ENCODE measurements at places on chromosomes 13 and 19.
A peak's percentile ranks its signal among the peaks of the same experiment; 100 is the strongest.

- DNase-seq = no peak
Observed at GRCh38 chr19:52603558-52604207, 33.6 kb downstream of the ZNF701 start.

DNA sequence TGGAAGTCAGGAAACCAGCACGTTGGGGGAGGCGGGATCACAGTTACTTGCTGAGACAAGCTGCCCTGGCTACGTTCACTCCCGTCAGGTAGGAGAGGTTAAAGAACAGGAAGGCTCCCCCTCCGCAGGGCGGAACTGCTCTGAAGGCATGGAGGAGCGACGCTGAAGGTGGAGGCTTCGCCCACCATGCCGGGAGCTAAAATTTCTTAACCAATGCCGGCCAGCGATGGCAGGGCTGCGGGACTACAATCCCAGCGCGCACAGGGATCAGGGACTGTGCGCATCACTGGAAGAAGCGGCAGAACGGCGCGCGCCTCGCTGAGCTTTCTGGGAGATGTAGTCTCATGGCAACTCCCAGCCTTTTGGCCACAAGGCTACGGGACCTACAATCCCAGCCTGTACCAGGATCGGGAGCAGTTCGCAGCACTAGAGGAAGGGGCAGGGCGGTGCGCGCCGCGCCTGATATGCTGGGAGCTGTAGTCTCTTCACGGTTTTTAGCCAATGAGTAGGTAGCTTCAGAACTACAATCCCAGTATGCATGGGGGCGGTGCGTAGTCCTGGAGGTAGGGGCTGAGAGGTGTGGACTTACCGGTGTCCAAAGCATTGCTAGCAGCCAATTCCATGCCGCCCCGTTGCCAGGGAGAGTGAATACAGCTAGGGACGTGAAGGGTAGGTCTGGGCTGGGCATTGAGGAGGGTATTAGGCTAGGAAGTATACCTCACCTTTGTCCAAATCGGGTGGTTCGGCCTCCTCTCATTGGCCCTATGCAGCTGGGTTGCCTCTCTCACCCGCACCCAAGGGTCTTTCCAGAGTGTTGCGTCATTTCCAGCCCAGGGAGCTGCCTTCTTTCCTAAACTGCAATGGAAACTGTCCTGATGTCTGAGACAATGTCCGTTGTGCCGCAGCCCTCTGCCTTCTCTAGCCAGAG, 12.8 kb upstream of the ZNF682 start:
- DNase-seq = peak; percentile 87

DNA sequence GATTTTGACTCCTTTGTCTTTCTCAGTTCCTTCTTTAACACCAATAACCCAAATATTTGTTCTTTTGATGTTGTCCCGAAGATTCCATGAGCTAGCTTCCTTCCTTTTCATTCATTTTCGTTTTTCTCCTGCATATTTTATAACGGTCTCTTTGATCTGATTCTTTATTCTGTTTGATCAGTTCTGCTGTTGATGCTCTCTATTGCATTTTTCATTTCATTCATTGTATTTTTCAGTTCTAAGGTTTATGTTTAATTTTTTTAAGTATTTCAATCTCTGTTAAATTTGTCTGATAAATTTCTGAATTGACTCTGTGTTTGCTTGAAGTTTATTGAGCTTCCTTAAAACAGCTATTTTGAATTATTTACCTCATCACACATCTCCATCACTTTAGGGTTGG, 68.4 kb upstream of the LRCH1 start:
- DNase-seq = no peak

DNA sequence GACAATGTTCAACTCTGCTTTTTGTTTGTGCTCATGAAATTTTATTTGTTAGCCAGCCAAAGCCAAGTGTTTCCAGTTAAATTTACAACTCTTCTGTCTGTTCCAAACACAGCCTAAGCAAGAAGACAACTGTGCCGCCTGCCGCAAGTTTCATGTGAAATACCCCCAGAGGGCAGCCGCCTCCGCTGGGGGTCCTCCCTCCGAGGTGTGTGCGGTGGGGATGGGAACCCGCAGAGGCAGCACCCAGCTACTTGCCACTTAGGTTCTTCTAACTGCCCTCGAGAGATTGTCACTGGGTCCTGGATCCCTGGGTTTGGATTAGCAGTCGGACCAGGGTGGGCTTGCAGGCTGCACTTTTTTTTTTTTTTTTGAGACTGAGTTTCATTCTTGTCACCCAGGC, 28.5 kb downstream of the ATP11A start:
- DNase-seq = no peak

- no peak for DNase-seq
Observed at GRCh38 chr13:104872153-104872552, 1663.3 kb downstream of the EFNB2 start.

- DNase-seq = peak; percentile 55
Observed at GRCh38 chr19:51417107-51417809, at the start of gene SIGLEC10. SIGLEC10 (minus strand) TSS chr19:51417642; CDS start chr19:51417581, 61 bp downstream.

- DNase-seq = no peak
Observed at GRCh38 chr13:82947683-82948082, 934.6 kb downstream of the SLITRK1 start.

GRCh38 chr19:13778847-13779246, 4.6 kb downstream of the C19orf53 start:
- no peak for DNase-seq

DNA sequence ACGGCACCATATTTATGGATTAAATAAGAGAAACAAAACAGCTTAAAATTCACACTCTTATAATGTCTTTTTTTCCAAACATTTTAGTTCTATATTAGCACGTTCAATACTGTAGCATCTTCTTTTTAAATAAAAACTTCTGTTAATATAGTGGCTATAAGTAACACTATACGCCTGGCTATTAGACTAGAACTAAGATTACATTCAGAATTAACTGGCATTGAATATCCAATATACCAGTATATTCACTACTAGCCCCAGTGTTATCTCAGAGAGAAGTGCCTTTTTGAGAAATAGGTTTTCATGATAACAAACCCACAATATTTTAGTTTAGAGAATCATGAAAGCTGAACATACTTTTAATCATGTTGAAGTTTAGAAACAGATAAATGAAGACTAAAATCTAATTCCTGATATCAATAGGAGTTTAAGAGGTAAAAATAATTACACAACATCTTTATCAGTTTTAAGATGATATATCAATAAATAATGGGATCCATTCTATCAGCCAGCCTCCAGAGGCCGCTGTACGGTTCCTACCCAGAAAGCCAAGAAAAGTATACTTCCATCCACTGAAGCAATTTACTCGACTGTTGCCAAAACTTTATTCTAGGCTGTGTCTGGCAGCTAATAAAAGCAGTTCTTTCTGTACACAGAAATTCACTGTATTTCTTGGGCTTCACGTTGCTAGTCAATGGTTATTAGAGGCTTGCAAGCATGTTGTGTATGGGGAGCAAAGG, 1113.4 kb upstream of the MIR17HG start:
- DNase-seq = no peak

DNA sequence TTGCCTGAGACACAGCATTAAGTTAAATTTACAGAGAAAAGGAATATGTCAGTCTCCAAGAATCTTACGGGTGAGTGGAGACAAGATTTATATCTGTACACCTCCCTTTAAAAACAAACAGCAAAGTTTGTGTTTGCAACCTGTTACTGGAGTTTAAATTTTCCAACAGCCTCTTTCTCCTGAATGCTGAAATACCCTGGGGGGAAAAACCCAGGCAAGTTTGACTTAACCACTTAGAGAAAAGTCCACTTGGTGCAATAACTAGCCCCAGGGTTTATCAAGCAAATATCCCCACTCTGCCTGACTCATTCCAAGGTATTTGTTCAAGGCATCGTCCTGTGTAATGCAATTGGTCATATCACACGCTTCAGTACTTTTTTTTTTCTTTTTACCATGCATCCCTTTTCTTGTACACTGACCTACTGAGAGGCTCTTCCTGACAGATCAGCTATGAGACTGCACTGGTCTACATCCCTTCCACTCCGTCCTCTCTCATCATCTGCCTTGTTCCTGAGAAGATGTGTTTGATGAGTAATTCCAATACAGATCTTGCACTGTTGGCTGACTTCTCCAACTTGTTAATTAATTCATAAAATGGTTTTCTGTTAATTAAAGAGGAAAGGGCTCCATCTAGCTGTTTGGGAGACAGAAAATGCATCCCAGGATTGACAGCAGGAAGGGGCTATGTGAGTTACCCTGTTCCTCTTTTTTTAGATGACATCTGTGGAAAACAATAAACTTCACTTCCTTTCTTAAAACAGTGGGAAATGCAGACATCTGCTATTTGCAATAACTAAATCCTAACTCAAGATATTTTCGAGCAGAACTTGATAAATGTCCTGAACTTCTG, 212.5 kb upstream of the IRS2 start:
- no peak for DNase-seq

- no peak for DNase-seq
Observed at GRCh38 chr13:29925457-29926097, 75.2 kb upstream of the UBL3 start.

GRCh38 chr13:97658556-97658955, 224.6 kb downstream of the RAP2A start:
- no peak for DNase-seq

GRCh38 chr13:67136157-67136556, 94.0 kb downstream of the PCDH9 start:
- no peak for DNase-seq

DNA sequence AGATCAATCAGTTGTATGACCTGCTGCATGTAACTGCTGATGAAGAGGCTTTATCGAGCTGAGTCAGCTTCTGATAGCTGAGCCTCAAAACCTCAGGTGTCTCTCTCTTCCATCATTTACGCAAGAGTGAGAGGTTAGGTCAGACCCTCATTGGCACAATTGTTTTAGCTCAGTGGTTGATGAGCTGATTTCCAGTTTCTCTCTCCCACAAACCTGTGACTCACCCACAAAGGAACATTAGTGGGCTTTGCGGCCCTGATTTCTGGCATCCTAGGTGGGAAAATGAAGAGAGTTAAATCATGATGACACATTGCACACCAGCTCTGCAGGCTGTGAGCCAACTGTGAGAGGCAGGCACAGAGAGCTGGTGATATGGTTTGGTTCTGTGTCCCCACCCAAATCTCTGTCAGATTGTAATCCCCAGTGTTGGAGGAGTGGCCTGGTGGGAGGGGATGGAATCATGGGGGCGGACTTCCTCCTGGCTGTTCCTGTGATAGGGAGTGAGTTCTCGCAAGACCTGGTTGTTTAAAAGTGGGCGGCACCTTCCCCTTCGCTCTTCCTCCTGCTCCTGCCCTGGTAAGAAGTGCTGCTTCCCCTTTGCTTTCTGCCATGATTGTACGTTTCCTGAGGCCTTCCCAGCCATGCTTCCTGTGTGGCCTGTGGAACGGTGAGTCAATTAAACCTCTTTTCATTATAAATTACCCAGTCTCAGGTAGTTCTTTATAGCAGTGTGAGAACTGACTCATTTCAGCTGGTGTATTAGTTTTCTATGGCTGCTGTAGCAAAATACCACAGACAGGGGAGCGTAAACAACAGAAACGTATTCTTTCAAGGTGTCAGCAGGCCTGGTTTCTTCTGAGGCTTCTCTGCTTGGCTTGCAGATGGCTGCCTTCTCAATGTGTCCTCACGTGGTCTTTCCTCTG, 33.5 kb upstream of the TMTC4 start:
- no peak for DNase-seq

DNA sequence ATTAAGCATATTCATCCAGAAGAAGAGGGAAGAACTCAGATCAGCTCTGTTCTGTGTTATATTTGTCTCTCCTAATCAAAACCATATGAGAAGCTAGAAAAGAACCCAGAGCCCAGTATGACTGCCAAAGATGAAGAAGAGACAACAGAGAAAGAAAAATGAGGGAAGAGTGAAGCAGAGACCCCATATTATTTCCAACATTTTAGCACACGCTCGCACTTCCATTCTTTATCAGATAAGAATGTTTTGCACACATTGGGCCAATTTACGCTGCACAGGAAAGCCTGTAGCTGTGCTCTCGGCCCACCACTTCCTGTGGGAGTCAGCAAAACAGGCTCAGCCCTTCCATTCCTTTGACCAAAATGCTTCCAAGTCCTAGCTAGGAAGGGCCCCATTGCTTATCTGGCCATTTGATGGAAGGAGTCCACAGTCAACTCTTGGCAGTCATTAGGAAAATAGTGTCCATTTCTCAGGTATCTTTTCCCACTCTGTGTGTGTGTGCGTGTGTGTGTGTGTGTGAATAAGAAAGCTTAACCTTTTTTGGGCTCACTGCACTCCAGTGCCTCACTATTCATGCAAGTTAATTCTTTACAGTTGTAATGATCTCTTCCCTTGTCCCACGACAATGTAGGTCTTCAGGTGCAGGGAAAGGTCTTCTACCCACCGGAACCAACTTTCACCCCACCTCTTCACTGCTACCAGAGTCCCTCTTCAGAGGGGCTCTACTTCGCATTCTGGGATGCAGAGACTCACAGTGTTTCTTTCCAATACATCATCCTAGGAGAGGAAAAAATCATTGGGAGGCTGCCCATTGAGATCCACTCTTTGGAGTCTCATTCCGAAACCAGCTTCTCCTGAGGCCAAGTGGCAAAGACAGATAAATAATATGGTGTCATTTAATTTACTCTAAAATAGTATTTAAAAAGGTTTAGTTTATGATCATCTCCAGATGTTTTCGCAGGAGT, 237.5 kb downstream of the COG6 start:
- peak; percentile 54 for DNase-seq

GRCh38 chr13:83024955-83025594, 857.2 kb downstream of the SLITRK1 start:
- DNase-seq = no peak

Measured in activated naive CD4-positive, alpha-beta T cell treated with anti-CD3 and anti-CD28 coated beads for 36 hours (primary cell).